ENCODE measurements at places on chromosomes 5 and 9.

DNA sequence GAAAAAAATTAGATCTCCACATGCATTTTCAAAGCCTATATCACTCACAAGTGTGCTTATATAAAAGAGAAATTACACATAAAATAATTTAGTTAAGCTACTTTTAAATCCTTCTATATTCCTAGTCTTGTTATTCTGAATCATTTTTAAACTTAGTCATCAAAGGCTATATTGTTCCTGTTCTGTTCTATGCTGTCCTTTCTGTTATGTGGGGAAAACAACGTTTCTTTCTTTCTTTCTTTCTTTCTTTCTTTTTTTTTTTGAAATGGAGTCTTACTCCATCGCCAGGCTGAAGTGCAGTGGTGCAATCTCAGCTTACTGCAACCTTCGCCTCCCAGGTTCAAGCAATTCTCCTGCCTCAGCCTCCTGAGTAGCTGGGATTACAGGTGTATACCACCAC, 389.2 kb upstream of the FTMT start:
- no peak for DNase-seq

- peak; percentile 3 for DNase-seq
Observed at GRCh38 chr5:125198270-125198974, 452.0 kb upstream of the ZNF608 start.

DNA sequence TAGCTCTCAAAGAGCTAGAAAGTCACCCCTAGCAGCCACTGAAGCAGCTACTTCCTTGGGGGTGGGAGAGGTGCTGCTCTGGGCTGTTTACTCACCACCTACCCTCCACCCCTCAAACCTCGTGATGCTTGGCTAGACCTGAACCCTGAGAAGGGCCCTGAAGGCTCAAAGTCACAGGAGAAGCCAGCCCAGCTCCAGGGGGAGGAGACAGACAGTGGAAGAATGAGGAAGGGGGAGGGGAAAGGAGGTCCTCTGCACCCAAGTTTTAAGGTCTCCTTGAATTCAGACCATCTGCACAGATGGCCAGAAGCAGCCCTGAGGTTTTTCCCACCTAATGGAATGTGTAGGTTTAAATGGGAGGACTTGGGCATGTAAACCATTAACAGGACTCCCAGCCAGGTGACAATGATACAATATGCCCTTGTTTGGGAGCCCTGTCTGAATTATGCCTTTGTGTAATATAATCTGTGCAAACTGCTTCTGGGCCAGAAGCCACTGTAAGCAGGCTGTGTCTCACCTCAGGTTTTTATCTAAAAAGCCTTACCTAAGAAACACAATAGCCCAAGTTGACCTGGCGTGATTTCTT, 180.5 kb downstream of the PIK3R1 start:
- DNase-seq, result no peak

- peak; percentile 55 for DNase-seq
Observed at GRCh38 chr5:132293992-132294727, at the start of gene SLC22A4. Gene SLC22A4 (plus strand): TSS chr5:132294394. CDS start chr5:132294617, 223 bp downstream.

DNA sequence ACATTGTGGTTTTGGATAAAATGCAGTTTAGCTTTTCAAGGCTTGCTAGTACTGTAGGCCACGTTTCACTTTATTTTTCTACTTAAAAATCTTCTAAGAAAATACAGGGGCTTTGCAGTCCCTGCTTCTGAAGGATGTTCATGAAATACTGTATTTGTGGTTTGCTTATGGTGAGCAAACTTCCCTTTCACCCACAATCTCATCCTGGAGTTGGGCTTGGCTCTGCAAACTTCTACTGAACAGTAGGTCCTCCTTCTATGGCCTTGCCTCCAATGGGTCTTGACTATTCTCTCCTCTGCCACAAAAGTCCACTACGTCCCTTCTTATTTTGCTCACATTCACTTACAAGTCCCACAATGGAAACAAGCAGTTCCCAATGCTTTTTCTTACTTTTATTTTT, 502.7 kb upstream of the KLF4 start:
- DNase-seq, result no peak

- no peak for DNase-seq
Observed at GRCh38 chr5:76901522-76901921, 51.3 kb upstream of the CRHBP start.

DNA sequence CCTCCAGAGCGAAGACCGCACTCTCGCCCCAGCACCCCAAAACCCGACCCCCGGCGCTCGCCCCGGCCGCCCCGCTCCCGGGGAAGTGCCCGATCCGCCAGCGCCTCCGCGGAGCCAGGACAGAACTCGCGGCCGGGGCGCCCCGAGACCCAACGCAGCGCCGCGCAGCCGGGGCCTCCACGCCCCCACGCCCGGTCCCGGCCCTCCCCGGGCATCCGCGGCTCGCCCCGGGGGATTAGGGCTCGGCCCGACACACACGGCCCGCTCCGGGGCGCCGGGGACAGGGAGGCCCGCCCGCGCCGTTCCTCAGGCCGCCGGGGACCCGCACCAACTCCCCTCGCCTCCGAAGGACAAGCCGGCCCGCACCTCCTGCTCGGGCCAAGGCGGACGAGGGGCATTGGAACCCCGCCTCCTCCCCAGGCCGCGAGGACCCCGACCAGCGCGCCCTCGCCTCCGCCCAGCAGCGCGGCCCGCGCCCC, 544 bp downstream of the FNBP1 start:
- no peak for DNase-seq

DNA sequence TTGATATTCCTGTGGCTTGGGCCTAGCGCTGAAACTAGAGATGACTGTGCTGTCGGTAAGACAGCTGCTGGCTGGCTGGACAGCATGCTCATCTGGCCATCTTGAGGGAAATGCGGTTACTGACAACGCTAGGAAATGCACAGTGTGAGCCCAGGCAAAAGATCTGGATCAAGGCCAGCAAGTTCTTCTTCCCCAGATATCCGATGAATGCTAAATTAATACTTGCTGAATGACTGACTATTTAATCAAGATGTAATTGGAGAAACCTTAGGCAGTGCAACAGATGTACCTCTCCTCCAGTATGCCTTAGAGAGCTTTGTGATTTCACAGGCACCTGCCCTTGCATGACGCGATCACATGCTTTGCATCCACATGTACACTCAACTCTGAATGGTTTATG, 659.1 kb downstream of the EFNA5 start:
- DNase-seq, result no peak

DNA sequence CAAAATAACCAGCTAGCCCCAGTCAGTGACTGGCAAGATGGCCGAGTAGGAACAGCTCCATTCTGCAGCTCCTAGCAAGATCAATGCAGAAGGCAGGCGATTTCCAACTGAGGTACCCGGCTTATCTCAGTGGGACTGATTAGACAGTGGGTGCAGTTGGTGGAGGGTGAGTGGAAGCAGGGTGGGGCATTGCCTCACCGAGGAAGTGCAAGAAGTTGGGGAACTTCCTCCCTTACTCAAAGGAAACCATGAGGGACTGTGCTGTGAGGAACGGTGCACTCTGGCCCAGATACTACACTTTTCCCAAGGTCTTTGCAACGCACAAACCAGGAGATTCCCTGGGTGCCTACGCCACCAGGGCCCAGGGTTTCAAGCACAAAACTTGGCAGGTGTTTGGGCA, 9.6 kb upstream of the BTNL8 start:
- DNase-seq, result no peak

DNA sequence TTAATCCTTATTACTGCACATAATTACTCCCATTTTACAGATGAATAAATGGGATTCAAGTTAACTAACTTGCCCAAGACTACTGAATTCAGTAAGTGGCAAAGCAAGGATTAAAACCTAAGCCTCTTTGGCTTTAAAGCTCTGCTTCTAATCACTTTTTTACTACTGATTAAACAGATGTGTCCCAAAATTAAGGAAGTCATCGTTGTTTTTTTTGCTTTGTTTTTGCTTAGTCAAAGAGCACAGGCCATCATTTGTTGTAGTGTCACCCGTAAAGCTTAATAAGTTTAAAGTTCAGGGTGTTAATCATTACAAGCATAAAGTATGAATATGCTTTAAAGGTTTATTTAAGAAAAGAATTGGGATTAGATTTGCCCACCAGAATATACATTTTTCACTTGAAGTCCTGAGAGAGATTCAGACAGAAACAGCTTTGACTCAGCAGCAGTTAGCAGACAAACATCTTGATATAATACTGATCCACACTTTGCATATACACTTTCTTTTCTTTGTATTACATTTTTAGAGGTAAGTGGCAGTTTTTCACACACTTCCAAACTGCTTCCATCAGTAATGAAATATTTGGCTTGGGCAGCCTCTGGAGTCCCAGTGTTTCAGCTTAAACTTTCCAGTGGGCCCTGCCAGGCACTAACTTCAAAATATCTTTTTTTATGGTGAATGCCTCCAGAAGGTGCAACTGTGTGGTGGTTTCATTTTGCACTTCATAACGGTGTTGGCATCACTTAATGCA, 52.7 kb downstream of the PIK3R1 start:
- no peak for DNase-seq

GRCh38 chr5:40955313-40955712, 46.0 kb downstream of the C7 start:
- DNase-seq, result no peak

DNA sequence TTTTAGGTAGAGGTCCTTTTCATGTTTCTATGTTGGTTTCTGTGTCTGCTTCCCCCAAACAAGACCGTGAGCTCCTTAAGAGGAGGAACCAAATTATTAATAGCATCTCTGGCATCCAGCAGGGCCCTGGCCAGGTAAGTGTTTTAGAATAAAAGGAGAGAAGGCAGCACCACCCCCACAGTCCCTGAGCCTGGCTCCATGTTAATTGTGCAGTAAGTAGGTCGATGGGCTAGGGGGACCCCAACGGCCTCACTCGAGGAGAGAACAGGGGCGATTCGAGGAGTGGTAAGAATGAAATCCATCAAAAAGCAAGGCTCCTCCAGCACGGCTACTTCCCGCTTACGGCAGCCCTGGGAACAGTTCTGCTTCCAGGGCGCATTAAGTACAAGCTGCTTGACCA, 67.0 kb downstream of the GABBR2 start:
- no peak for DNase-seq

DNA sequence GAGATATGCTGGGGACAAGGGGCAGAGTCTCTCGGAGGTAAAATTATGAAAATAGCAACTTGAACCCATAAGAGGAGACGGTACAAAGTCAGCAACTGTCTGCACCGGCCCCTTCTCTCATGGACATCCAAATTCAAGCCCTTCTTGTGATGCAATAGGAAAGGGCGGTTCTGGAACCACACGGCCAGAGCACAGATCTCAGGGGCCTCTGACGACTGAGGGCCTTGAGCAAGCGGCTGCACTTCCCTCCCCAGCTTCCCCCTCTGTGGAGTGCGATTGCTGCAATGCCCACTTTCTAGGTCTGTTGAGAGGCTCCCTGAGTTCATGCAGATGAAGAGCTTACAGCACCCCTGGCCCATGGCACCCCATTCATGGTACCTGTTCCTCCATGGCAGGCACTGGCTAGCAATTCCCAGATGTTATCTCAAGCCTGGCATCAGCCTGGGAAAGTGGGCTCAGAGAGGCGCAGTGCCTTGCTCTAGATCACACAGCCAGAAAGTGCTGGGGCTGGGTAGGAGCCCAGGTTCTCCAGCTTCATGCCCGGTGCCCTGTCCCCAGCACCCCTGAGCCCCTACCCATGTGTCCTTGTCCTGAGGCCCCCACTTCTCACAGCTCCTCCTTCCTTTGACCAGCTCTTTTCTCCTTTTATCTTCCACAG, 17.7 kb upstream of the CPLX2 start:
- no peak for DNase-seq

DNA sequence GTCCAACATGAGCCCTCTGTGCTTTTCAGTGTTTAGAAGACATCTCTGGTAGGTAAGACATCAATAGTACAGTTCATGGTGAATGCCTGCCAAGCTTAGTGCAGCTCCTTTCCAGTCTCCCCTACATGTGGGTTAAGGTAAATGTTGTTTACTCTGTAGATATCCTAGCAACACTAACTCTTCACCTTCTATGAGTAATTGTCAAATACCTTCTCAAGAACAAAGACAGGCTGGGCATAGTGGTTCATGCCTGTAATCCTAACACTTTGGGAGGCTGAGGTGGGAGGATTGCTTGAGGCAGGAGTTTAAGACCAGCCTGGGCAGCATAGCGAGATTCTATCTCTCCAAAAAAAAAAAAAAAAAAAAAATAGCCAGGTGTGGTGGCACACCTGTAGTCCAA, 18.7 kb upstream of the RASGRF2 start:
- DNase-seq, result no peak

DNA sequence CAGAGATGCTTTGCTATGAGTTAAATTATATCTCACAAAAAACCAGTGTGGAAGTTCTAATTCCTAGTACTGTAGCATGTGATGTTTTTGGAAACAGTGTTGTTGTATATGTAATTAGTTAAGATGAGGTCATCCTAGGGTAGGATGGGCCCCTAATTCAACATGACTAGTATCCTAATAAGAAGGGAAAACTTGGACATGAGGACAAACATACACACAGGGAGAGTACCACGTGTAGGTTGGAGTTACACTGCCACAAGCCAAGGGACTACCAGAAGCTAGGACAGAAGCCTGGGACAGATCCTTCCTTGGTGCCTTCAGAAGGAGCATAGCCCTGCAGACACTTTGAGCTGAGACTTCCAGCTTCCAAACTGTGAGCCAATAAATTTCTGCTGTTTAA, 234.2 kb downstream of the MCTP1 start:
- no peak for DNase-seq

GRCh38 chr9:17453751-17454150, 125.1 kb upstream of the SH3GL2 start:
- no peak for DNase-seq

- no peak for DNase-seq
Observed at GRCh38 chr5:129049126-129049799, 45.3 kb upstream of the ISOC1 start.

DNA sequence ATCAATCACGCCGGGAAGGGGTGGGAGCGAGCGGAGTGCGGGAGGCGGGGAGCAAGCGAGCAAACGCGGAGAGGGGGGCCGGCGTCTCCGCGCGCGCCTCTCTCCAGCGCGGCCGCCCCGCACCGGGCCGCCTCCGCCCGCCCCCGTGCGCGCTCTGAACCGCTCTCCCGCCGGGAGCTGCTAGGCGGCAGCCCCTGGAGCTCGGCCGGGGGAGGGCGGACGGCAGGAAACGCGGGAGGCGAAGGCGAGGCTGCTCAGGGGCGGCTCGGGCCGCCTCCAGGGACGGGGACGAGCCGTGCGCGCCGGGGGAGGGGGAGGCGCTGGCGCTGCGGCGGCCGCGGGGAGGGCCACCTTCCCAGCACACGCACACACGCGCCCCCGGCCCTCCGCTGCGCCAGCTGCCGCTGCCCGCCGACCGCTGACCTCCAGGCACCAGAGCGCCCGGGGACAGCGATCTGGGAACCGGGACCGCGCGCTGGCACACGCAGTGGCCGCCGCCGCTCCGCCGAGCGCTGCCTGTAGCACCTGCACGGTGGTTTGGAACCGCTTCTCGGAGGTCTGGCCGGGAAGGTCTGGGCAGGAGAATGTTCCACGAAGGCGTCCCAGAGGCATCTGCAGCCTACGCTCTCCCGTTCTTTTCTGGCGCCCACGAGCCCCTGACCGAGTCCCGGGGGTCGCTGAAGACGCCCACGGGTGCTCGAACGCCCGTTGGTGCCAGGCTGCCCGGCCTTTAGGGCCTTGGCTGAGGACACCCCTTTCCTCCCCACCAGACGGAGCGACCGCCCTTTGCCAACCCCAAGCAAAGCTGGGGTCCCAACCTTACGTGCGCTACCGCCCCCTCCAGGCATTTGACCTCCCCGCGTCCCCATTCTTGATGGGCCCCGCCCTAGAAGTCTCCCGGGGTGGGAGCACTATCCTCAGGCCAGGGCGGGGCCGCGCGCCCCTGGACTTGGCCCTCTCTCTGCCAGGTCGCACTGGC, at the start of gene GABBR2:
Gene GABBR2 (minus strand): TSS at position 3 of the 979 bp plus-strand sequence. CDS start 198 bp downstream, outside the sequence.
- no peak for DNase-seq
